ENCODE measurements at places on chromosomes 1 and 21. TPM values are rescaled to one million over a fixed set of nuclear protein-coding genes. Genes with fewer than 3 reads are reported as not detected.

GRCh38 chr1:24491577-24492360 lies 10.9 kb upstream of the RCAN3 start:
- no peak for DNase-seq
- H3K27ac ChIP-seq, result peak overlapping the region; percentile 2
- peaks cover 38% of the 10 kb centered on the region for H3K4me1 ChIP-seq

- DNase-seq, result no peak
- H3K27ac ChIP-seq, result no peak overlapping the region
- no peak overlapping the region for H3K4me3 ChIP-seq
- H3K4me1 ChIP-seq, result peaks cover 72% of the 10 kb centered on the region
- peaks cover 13% of the 10 kb centered on the region for H3K36me3 ChIP-seq
- H3K27me3 ChIP-seq, result no peaks in the 10 kb centered on the region
Observed at GRCh38 chr1:26734501-26735058, 38.8 kb downstream of the ARID1A start.

DNA sequence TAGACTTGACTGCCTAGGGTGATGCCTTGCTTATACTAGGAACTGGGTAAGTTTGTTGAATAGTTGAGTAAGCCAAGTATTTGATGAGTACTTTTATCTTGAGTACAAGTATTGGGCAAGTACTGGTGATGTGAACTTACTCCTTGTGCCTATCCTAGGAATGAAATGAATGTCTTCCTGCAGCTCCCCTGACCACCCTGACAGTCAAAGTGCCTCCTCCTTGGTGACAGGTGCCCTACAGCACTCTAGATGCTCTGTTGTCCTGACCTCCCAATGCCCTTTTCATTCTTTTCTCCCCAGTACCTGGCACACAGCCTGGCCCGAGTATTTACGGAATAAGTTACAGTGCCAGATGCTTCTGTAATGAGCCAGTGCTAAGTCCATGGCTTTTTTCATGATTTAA lies 25.5 kb downstream of the PCSK9 start:
- no peak overlapping the region for H3K27ac ChIP-seq
- no peak overlapping the region for H3K4me3 ChIP-seq
- no peak for DNase-seq
- peaks cover 16% of the 10 kb centered on the region for H3K36me3 ChIP-seq
- no peaks in the 10 kb centered on the region for H3K27me3 ChIP-seq

- H3K4me1 ChIP-seq, result peaks cover 21% of the 10 kb centered on the region
- no peak overlapping the region for H3K27ac ChIP-seq
- H3K36me3 ChIP-seq, result peaks cover 2% of the 10 kb centered on the region
- DNase-seq, result no peak
Observed at GRCh38 chr21:36232641-36233040, 76.0 kb downstream of the DOP1B start.

DNA sequence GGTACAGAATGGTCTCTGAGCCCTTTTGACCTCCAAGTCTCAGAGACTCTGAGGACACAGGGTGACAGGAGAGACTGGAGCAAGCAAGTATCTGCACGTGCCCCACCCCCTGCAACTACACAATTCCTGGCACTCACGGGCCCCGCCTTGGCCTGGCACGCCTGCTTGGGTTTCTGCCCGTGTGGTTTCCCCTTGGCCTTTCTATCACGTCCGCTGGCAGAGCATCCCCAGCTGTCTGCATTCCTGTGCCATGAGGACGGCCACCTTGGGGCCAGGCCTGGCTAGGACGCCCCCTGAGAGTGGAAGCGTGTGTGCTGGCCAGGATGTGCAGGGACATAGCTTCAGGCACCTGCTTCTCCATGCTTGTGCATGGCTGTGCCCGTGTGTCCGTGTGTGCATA lies 14.3 kb upstream of the EDN2 start:
- peaks cover 13% of the 10 kb centered on the region for H3K27me3 ChIP-seq
- H3K27ac ChIP-seq, result no peak overlapping the region
- peaks cover 13% of the 10 kb centered on the region for H3K4me1 ChIP-seq
- no peaks in the 10 kb centered on the region for H3K36me3 ChIP-seq
- H3K4me3 ChIP-seq, result no peak overlapping the region
- DNase-seq, result no peak

DNA sequence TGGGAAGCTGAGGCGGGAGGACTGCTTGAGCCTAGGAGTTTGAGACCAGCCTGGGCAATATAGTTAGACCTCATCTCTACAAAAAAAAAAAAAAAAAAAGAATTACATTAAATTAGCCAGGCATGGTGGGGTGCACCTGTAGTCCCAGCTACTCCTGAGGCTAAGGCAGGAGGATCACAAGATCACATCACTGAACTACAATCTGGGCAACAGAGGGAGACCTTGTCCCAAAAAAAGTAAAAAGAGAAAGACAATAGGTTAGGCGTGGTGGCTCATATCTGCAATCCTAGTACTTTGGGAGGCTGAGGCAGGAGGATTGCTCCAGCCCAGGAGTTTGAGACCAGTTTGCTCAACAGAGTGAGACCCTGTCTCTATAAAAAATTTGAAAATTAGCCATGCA lies 130.3 kb downstream of the TIAM1 start:
- H3K36me3 ChIP-seq, result peaks cover 3% of the 10 kb centered on the region
- no peaks in the 10 kb centered on the region for H3K4me1 ChIP-seq
- no peak for DNase-seq
- H3K27me3 ChIP-seq, result no peaks in the 10 kb centered on the region
- no peak overlapping the region for H3K4me3 ChIP-seq

DNA sequence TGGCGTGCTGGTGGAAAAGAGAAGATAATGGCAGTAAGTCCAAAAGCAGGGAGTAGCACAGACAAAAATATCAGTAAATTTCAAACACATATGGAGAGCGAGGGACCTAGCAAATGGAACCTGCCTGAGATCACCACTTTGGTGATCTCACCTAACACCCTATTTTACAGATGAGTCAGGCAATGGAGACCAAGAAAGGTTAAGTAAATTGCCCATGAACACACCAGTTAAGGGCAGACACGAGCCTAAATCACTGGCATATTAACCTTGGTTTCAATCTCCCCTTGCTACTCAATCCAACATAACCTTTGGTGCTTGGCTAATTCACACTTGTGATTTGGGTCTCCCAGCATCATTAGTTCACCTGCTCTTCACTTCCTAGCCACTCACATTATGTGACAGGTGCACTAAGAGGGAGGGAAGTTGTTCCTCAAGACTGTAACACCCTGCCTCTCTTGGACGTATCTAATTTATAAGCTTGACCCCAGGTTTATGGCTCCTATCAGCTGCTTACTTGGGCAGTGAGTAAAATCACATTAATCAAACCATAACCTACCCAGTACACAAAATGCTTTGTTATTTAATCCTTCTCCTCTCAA lies 11.5 kb downstream of the ZNF697 start:
- peaks cover 1% of the 10 kb centered on the region for H3K36me3 ChIP-seq
- H3K27ac ChIP-seq, result no peak overlapping the region
- peaks cover 6% of the 10 kb centered on the region for H3K4me1 ChIP-seq
- no peak for DNase-seq
- H3K27me3 ChIP-seq, result peaks cover 37% of the 10 kb centered on the region
- H3K4me3 ChIP-seq, result no peak overlapping the region

- H3K27me3 ChIP-seq, result peaks cover 27% of the 10 kb centered on the region
- H3K36me3 ChIP-seq, result no peaks in the 10 kb centered on the region
- H3K4me1 ChIP-seq, result peaks cover 16% of the 10 kb centered on the region
- no peak overlapping the region for H3K27ac ChIP-seq
Observed at GRCh38 chr1:65949230-65949626, 156.5 kb downstream of the PDE4B start.

DNA sequence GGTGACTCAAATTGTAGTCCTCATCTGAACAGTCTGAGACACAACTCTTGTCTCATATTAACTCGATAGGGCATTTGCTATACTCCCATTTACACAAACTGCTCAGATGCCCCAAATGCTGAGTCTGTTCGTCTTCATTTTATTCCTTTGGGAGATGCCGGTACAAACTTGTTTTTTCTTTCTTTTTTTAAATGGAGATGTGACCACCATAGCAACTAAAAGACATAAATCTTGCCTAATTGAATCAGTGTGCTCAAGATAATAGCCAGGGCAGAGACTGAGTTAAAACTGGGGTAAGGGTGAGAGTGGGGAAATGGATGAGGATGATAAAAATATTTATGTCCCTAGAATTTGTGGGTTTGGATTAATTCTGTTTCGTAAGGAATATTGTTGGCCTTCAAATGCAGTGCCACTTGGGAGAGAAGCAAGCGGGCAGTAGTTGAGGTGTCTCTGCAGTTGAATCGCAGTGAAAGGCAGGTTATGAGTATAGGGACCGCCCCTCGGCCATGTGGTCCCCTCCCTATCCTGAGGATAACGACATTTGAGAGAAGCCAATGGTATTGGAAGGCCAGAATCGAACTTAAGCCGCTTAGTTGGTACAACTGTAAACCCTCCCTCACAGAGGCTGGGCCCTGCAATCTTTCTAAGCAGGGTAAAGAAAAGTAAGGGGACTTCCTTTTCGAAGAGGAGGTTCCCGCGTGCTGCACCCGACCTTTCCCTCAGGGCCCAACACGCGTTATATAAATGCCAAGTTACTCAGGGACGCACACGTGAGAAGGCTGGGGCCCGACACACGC lies 859 bp upstream of the LRRC8B start:
- no peak overlapping the region for H3K4me3 ChIP-seq
- peak; percentile 79 for DNase-seq
- no peaks in the 10 kb centered on the region for H3K27me3 ChIP-seq
- H3K36me3 ChIP-seq, result peaks cover 8% of the 10 kb centered on the region
- peak overlapping the region; percentile 89 for H3K27ac ChIP-seq
- H3K4me1 ChIP-seq, result peaks cover 26% of the 10 kb centered on the region

DNA sequence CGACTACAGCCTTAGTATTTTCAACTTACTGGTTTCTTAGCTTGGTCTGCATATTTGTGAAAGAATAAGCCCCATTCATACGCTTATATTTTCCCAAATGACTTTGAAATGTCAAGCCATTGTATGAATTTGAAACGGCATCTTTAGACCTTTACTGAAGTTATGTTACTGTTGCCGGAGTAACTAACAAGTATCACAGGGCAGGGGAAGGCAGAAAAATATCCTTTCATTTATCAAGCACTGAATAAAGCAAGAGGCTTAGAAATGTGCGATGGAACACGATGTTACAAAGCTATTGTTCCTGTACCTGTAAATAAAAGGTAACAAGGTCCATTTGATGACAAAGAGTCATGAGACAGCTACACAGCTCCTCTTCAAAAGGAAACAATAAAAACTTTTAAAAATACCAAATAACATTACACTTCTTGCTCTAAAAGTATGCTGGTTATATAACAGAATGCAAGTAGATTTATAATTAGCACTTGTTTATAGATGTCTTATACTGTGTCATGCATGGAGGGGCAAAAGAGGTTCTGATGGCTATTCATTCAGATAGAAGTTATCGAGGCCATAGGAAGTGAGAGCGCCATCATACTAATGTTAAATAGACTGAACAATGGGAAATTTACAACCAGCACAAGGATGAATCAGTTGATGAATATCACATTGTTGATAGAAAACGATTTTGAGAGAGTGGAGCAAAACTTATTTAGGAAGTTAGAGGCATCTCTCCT lies 322.6 kb downstream of the RGS7 start:
- H3K4me3 ChIP-seq, result no peak overlapping the region
- H3K27ac ChIP-seq, result no peak overlapping the region
- H3K27me3 ChIP-seq, result no peaks in the 10 kb centered on the region

- no peak overlapping the region for H3K27ac ChIP-seq
- H3K36me3 ChIP-seq, result peaks cover 8% of the 10 kb centered on the region
- no peak for DNase-seq
- H3K4me1 ChIP-seq, result peaks cover 34% of the 10 kb centered on the region
- no peaks in the 10 kb centered on the region for H3K27me3 ChIP-seq
- no peak overlapping the region for H3K4me3 ChIP-seq
Observed at GRCh38 chr1:243798726-243799125, 51.3 kb downstream of the AKT3 start.

DNA sequence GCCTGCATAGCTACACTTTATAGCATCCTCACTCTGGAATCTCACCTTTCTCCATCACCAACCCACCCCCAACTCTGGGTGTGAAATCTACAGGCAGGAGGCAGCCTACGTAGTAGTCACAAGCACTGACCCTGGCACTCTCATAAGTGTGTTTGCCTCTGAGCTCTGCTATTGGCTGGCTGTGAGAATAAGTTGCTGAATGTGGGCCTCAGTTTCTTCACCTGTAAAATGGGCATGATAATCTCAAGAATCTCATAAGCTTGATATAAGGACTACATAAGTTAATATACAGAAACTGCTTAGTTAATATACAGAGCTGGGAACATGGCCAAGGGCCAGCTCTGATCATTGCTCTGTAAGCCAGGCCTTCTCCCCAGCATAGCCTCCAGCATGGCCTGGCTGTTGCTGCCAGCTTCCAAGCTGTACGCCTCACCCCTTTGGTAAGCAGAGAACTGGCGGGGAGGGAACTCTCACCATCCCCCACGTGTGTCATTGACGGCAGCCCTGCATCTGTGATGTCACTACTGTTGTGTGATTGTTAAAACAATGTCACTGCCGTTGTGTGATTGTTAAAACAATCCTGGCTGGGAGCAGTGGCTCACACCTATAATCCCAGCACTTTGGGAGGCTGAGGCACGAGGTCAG lies 53.3 kb downstream of the SYF2 start:
- H3K27ac ChIP-seq, result no peak overlapping the region
- H3K4me3 ChIP-seq, result no peak overlapping the region
- H3K4me1 ChIP-seq, result no peaks in the 10 kb centered on the region
- peaks cover 2% of the 10 kb centered on the region for H3K36me3 ChIP-seq
- DNase-seq, result no peak
- no peaks in the 10 kb centered on the region for H3K27me3 ChIP-seq

DNA sequence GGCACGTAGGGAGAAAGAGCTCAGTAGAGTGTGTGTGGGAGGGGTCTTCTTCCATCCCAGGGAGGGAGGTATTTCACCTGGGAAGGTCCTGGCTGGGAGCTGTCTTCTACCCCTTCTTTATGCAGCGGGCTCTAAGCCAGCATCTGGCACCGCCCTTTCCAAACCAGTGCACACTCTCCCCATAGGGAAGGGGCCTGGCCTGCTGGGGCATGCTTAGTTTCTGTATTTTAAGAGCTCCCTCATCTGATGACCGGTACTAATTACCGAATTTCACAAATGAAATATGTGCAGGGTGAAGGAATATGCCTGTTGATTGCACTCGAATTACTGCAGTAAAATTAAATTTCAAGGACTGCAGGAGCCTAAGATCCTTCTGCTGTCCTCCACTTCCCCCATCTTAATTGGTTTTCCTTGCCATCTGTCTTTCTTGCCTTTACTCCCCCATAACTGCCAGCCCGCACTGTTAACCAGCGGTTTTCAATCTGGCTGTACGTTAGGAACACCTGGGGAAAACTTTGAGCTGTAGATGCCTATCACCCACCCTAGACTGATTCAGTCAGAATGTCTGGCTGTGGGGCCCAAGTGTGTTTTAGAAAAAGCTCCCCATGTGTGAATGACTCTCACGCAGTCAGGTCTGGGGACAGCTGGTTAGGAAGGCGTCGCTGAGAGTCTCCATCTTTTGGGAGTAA lies 20.1 kb downstream of the GALNT2 start:
- H3K4me1 ChIP-seq, result peaks cover 84% of the 10 kb centered on the region
- H3K27me3 ChIP-seq, result no peaks in the 10 kb centered on the region
- peak overlapping the region; percentile 52 for H3K4me3 ChIP-seq
- peaks cover 9% of the 10 kb centered on the region for H3K36me3 ChIP-seq
- no peak overlapping the region for H3K27ac ChIP-seq

- H3K4me1 ChIP-seq, result no peaks in the 10 kb centered on the region
- no peaks in the 10 kb centered on the region for H3K27me3 ChIP-seq
- H3K4me3 ChIP-seq, result no peak overlapping the region
- H3K36me3 ChIP-seq, result no peaks in the 10 kb centered on the region
- no peak overlapping the region for H3K27ac ChIP-seq
Observed at GRCh38 chr1:188872376-188872775, 1605.3 kb downstream of the BRINP3 start.

The CTTNBP2NL gene
- total RNA-seq, result 3.6 TPM

The FDPS gene
- 182 TPM for total RNA-seq

The CORT gene
- total RNA-seq, result 0.69 TPM

The TRNP1 gene
- total RNA-seq, result 0.96 TPM

The S100A14 gene
- total RNA-seq, result 1.4 TPM

The OR2T33 gene
- total RNA-seq, result not detected

The CD1D gene
- not detected for total RNA-seq

The RORC gene
- total RNA-seq, result 10.3 TPM

The VTCN1 gene
- not detected for total RNA-seq
